ENCODE measurements at places on chromosomes 6 and 20.

DNA sequence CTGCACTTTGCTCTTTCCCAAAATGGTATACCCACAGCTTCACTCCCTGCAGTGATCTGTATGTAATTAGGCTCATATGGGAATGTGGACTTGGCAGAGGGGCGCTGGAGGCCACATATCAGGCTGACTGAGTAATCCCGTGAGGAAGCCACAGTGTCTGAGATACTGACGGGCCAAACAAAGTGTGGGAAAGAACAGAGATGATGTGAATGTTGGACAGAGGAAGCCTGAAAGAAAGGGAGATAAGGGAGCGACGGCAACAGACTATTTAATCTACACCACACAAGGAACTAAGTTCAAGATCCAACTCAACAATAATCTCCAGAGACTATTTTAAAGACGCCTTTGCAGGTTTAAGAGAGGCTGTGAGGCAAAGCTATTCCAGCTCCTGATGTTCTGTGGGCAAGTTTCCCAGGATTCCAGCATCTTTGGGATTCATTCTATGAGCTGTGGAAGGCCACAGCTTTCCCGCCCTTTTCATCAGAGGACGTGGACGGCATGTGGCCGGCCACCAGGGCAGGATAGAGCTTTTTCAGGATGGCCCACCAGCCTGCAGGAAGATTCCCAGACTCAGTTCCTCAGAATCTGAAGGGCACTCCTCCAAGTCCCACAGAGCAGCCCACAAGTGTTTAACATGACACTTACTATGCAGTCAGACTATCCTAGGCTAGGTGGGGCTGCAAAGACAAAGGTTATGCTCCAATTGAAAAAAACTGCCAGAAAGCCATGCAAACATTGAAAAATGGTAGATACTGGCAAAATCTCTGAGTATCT, 237.5 kb downstream of the ATXN1 start:
- no peak for DNase-seq

- DNase-seq = no peak
These were observed 17.5 kb upstream of the SIRPA start for GRCh38 chr20:1877609-1878200.

- no peak for DNase-seq
These were observed 32.8 kb downstream of the SASH1 start for GRCh38 chr6:148375401-148375800.

GRCh38 chr6:170295510-170296422, 4.9 kb upstream of the DLL1 start:
- DNase-seq = peak; percentile 70

GRCh38 chr6:112100561-112100960, 13.2 kb downstream of the FAM229B start:
- no peak for DNase-seq

DNA sequence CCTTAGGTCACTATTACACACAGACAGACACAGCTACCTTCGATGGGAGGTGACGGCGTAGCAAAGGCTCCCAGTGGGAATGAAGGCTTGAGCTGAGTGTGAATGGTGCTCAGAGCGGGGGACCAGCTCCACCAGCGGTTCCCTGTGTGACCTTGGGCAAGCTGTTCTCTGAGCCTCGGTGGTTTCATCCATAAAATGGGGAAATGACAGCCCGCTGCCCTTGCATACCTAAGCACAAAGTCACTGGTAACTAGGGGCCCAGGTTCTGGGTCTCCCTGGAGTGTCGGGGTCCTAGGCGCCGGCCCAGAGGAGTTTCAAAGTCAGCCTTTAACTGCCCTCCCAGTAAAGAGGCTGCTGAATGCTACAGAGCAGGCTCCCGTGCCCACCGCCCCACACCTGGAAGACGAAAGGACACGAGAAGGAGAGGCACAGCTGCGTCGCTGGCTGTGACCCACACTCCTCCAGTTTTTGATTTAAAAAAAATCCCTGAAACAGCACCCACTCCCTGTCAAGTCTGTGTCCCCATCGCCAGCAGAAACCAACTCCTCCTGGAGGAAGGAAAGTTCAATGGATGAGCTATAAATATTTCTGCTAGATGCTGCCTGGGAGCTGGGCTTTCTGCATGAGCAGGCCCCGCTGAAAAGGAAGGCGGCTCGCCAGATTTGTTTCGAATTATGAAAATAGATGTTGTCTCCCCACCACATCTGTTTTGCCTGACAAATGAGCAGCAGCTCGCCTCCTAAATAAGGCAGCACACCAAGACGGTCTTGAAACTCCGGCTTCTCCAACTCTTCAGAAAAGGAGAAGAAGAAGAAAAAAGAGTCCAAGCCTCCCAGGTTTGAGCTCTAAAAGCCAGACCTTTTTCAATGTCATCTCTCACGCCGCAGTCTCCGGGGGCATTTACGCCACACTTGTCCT, 27.4 kb downstream of the PMEPA1 start:
- peak; percentile 92 for DNase-seq

GRCh38 chr20:46085179-46085851, 4.4 kb downstream of the NCOA5 start:
- DNase-seq = no peak

- DNase-seq = no peak
These were observed 122.6 kb downstream of the BTBD3 start for GRCh38 chr20:12040261-12040660.

DNA sequence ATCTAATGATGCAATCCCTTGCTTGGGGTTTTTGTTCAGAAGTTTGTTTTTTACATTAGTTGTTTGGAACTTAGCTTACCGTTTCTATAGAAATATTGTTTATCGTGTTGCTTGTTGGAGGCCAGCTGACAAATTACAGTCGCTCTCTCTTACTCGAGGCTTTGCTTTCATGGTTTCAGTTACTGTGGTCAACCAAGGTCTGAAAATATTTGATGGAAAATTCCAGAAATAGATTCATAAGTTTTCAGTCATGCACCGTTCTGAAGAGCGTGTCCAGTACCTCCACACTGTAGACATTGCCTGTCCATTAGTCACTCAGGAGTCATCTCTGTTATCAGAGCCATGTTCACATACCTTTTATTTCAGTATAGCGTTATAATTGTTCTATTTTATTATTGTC, 47.9 kb downstream of the DEK start:
- DNase-seq = no peak

GRCh38 chr6:129835691-129836090, 25.4 kb downstream of the TMEM244 start:
- no peak for DNase-seq

DNA sequence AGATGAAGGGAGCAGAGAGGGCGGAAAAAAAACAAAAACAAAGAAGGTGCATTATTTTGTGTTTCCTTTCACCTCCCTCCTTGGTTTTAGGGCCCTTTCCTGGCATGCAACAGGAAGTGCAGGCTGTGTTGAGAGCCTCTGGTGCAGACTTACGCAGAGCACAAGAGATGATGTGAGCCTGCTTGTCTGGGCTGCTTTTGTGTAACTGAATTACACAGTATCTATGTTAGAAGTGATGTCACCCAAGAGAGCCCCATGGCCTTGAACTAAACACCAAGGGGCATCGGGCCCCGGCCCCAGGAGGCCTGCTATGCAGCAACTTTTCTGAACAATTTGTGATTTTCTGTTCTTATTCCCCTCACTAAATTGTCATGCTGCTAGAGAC, 25.5 kb downstream of the GNAS start:
- no peak for DNase-seq

DNA sequence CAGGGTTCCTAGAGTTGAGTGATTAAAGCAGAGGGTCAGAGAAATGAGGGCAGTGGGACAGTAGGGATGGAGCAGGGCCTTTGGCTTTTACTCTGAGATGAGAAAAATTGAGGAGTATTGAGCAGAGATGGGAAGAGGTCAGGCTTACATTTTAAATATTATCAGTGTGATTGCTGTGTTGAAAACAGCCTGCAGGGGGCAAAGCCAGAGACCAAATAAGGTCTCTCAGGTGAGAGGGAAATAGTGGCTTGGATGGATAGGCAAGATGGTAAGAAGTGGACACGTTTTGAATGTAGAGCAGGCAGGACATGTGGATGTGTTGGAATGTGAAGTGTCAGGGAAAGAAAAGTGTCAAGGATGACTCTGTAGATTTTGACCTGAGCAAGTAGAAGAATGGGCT, 105.0 kb upstream of the MAP3K7 start:
- no peak for DNase-seq

GRCh38 chr6:39929733-39930461, 4.4 kb downstream of the MOCS1 start:
- no peak for DNase-seq

DNA sequence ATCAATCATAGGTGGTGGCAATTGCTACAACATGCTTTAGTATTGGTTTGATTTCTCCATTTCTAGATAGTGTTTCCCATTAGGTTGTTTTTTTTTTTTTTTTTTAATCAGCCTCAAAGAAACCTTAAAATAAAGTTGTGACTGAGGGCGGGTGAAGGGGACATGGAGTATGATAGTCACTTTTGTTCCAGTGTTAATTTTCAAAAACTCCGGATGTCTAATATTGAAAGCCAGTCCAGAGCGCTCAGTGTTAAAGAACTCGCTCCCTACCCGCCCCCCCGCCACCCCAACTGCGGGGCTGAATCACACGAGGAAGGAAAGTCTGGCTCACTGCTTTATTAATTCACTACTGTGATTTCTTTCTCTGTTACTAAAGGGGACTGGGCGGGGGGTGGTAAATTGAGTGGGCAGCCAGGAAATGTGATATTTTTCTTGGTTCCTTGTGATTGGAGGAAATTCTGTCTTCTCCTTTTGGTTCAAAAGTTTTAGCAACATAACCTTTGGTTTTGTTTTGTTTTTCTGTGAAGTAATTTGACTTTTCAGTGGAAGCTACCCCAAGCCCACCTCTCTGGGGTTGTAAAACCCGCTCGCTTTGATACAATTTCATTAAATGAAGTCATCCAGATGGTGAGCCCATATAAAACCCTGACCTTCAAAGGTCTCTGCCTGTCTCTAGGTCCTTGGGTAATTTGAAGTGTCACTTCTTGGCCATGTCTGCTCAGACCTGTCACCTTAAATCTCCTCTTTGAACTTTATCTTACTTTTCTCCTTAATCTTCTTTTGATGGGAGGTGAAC, 38.0 kb downstream of the TNFAIP3 start:
- DNase-seq = no peak

GRCh38 chr6:26554697-26555504, 16.7 kb downstream of the HMGN4 start:
- DNase-seq = peak; percentile 22

- DNase-seq = no peak
These were observed 11.3 kb downstream of the EBF4 start for GRCh38 chr20:2703716-2704475.

Data from NCI-H526 treated with DMSO at 0.1 percent for 48 hours (cell line).